Activated naive CD8-positive, alpha-beta T cell treated with anti-CD3 and anti-CD28 coated beads, Interleukin-2, amount 10 ng/mL, durations not matched to agents 7 days and 5 days (primary cell): ENCODE measurements at places on chromosomes 4 and X.

DNA sequence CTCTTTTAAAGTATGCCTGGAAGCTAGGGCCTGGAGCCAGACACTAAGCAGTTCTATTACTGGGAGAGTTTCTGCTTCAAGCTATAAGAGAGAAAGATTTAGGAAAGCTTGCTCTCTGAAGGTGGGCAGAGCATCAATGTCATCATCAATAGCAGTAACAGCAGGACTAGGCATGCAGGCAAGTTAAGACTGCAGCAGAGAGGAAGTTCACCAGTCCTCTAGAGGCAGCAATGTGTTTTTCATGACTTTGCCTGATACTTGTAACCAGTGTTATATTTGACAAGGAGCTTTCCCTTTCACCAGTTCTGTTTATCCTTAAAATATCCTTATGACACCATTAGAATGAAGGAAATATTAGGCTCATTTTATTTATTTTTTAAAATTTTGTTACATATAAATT is 237.9 kb downstream of the KCTD8 start:
- no peak for DNase-seq

DNA sequence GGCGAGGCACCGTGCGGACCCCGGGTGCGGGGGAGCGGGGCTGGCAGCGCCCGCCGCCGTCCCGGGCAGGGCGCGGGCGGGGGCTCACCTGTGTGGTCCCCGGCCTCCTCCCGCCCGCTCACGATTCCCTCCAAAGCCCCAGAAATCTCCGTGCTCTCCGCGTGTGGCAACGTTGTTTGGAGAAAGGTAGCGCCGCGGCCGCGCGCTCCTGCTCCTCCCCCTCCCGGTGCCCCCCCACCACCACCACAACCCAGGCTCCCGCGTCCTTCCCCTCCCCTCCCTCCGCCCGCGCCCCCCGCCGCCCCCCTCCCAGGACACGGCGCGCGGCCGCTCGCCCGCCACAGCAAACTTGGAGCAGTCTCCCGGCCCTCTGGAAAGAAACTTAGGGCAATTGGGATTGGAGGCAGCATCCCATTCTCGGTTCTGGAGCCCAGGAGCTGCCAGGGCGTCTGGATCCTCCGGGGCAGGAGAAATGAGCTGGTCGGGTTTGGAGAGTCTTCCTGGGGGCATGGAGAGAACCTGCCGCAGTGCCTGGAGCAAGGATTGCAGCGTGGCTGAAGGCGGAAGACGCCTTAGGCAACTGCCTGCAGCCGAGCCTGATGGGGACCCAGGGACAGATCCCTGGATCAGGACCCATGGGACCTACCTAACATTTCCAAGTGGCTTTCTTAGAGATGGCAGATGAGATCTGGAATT is 855 bp downstream of the KLF3 start:
- DNase-seq, result peak; percentile 49

- no peak for DNase-seq
These were observed 34.1 kb downstream of the DCHS2 start for GRCh38 chr4:154457471-154457870.

- DNase-seq, result no peak
These were observed 531 bp upstream of the MANBA start for GRCh38 chr4:102761296-102761701.

DNA sequence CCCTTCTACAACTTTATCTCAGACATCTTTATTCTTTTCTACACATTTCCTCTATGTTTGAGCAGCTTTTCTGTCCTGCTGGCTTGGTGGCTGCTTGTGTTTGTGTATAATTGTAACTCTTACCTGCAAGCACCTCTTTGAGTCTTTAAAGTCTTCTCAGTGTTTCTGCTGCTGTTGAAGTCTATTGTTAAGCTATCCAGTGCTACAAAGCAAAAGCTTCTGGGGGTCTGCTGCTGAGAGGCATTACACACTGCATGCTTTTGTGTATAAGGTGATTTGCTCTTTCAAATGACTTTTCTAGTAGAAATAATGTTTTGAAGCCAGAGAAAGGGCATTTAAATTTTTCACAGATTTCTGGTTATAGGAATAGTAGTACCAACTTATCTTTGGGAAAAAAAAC is 241.8 kb downstream of the DTHD1 start:
- no peak for DNase-seq

- DNase-seq, result no peak
These were observed 205.5 kb upstream of the NUDT6 start for GRCh38 chr4:123127875-123128274.

DNA sequence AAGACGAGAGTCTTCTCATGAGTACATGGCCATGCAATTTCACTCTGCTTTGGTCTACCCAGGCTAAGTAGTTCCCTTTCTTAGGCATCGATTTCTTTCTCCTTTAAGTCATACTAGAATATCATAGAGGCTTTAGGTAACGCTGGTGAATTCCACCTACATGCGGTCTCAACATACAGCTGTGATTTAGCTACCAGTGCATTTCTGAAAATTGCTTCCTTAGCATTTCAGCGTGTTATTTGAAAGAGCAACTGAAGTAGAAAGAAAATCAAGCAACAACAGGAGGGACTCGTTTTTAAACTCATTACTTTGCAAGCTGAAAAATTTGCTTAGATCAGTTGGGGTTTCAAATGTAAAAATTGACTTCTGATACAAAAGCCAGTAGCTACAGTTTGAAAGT is 48.1 kb upstream of the RASGEF1B start:
- no peak for DNase-seq

DNA sequence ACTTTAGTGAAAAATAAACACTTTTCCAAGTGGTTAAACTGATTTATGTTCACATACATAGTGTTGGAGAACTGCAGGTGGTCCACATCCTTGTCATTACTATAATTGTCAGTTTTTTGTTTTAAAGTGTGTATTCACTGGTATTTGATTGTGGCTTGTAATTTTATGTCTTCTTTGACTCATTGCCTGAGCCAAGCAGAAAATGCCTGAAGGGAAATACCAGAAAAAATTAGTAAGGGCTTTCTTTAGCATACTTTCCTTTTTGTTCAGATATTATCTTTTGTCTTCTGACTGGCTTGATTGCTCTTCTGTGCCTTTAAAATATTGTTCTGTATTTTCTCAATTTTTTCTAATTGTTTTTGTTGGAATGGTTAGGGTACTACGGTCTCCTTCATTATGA is 981.3 kb downstream of the C4orf33 start:
- DNase-seq, result no peak

DNA sequence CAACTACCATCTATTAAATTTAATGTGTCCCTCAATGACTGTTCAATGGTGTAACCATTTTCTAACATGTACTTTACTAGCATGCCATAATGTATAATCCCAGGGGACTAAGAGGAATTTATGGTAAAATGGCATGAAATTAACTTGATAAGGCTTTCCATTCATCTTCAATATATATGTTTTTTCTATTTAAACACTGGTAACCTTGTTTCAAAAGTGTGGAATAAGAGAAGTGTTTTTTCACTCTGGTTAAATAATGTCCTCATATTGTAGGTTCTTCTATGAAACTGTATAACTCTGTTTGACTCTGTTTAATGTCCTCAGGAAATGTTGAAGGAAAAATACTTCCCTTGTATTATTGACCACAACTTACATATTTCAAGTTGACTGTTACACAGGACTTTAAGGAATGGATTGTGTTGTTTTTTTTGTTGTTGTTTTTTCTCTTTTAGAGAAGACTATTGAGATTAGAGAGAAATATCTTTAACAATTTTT is 113.8 kb upstream of the ARSJ start:
- DNase-seq, result no peak

GRCh38 chrX:7943600-7944245 is 16.5 kb upstream of the PNPLA4 start:
- no peak for DNase-seq

- DNase-seq, result no peak
These were observed 45.4 kb downstream of the ANTXR2 start for GRCh38 chr4:80027611-80028010.

DNA sequence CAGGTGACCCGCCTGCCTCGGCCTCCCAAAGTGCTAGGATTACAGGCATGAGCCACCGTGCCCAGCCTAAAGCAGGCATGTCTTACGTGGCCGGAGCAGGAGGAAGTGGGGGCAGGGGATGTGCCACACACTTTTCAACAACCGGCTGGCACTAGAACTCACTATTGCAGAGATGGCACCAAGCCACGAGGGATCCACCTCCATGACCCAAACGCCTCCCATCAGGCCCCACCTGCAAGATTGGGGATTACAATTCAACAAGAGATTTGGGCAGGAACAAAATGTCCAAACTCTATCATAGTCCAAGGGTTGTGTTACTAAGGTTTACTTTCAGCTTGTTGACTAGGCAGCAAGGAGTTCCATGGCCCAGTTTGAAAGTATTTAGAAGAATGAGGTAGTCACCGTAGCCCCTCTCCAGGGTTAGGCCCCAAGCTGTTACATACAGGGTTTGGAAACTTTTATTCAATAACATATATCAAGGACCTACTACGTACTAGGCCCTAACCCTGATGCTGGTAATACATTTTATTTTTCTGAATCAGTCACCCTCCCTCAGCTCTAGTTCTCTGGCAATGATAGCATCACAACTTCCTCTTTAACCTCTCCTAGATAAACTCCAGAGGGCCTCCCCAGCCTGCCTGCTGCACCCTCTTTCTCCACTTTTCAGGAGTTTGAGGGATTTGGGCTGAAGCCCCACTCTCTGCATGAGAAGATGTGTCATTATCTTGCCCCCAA is 18.0 kb upstream of the TBC1D14 start:
- DNase-seq, result no peak

DNA sequence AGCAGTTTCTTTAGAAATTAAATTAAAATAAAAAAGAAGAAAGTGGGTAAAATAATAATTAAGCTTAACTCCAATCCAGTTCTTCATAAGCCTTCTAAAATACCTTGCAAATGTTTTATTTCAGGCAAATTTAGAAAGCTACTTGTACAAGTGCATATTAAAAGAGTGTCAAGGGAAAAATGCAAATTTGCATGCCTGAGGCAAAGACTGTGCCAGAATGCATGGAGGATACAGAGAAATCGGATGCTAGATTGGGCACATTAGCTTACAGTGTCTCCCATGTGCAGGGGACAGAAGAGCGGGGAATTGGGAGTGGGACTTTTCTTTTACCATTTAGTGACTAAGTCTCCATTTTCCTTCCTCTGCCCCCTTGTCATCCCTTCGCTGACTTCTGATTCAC is 173.0 kb upstream of the NWD2 start:
- DNase-seq, result no peak

DNA sequence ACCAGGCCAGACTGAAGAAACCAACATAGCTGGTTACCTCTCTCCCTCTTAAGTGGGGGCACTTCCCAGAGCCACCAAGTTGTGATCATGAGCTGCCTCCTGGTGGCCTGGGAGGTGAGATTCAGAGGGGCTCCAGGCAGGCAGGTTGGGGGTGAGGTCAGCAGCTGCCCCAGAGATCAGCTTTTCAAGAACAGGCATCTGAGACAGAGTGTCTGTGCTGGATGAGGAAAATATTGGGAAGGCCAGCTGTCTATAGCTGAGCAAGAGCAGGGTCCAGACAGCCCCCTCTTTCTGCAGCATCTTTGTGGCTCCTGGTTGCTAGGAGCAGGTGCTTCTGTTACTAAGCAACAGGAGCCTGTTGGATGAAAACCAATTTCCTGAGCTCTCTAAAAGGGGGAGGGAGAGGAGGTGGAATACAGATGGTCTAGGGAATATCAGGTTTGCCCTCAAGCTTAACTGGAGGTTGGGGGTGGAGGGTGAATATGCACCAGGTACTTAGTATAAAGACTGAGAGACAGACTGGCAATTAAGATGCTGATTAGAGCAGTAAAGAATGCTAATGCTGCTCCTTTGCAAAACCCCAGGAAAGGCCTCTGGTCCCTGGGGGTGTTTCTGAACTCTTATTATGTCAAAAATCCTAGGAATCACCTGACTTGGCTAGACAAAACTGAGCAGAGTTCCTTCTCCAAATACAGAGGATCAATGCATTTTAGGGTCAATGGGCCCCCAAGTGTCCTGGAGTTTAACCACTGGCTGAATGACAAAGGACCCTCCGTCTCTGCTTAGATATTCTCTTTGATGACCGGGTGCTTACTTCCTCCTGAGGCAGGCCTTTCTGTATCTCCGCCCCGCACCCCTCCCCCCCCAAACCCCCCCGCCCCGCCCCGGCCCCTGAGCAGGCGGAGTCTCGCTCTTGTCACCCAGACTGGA is 21.4 kb downstream of the ZCCHC13 start:
- DNase-seq, result no peak

- DNase-seq, result no peak
These were observed 1.3 kb downstream of the G3BP2 start for GRCh38 chr4:75671802-75672421.

- no peak for DNase-seq
These were observed 348.9 kb downstream of the NKX6-1 start for GRCh38 chr4:84150177-84150576.

DNA sequence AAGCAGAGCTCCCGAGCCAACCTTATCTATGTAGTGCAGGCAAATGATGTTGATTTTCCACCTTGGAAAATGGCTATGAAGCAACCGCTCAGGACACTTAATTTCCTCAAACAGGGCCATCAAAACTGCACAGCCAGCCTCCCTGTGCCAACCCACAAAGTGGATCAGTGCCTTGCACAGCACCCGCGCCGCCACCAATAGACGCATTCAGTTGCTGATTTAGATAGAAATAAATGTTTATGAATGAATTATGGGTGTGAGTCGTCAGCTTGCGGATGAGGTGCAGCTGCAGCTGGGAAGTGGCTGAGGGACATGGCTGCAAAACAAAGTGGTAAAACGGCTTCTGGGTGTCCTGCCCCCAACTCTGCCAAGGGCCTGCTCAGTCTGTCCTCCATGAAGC is 47.0 kb downstream of the SOD3 start:
- no peak for DNase-seq
